ENCODE measurements at places on chromosomes 1 and 21.

GRCh38 chr1:5991381-5992025, 722 bp downstream of the NPHP4 start:
- peak; percentile 37 for DNase-seq

DNA sequence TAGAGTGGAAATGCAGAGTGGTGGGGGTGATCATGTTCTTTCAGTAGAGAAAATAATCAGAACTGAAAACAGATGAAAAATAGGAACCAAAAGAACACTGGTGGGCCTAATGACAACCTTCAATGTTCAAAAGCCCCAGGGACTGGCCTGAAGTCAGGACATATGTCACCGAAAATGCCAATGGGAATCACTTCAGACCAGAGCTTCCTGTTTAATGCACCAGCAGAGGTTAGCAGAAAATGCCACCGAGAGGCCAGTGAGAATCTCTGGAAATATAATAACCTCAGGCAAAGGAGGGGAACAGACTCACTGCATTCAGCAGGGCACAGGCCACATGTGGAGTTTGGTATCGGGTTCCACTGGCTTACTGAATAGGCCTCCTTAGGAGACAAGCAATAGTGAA, 15.9 kb upstream of the CD58 start:
- no peak for DNase-seq

DNA sequence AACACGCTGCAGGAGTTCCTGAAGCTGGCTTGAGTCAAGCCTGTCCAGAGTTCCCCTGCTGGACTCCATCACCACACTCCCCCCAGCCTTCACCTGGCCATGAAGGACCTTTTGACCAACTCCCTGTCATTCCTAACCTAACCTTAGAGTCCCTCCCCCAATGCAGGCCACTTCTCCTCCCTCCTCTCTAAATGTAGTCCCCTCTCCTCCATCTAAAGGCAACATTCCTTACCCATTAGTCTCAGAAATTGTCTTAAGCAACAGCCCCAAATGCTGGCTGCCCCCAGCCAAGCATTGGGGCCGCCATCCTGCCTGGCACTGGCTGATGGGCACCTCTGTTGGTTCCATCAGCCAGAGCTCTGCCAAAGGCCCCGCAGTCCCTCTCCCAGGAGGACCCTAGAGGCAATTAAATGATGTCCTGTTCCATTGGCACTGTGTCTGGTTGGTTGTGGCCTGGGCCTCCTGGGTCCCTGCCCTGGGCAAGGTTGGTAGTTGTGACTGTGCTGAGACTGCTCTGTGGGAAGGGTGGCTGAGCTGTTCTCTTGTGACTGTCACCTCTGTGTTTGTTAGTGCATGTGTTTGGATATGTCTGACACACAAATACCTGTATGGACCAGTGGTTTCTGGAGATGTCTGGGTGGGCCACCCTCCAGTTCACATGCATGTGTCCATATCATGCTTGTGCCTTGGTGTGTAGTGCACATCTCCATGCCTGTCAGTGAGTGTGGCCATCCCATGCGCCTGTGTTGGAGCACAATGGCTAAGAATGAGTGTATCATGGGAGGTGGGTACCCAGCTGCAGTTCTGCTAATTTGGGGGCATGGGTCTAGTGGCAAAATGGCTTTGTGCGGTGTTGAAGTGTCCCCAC, 1.4 kb downstream of the SH3BGRL3 start:
- DNase-seq = no peak

DNA sequence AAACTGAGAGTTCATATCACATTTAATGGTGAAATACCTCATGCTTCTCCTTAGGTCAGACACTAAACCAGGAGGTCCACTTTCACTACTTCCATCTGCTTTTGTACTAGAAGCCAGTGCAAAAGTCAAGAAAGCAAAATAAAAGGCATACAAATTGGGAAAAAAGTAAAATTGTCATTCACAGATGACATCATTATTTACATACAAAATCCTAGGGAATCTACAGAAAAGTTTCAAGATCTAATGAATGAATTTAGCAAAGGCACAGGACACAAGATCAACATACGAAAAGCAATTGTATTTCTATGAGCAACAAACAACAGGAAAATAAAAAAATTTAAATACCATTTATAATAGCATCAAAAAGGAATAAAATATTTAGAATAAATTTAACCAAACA, 41.5 kb downstream of the LYST start:
- no peak for DNase-seq

GRCh38 chr1:149899460-149900284, at the start of gene BOLA1:
TSS of gene BOLA1 (plus strand) at chr1:149899568. CDS start at chr1:149900060, 492 bp downstream.
- peak; percentile 76 for DNase-seq

DNA sequence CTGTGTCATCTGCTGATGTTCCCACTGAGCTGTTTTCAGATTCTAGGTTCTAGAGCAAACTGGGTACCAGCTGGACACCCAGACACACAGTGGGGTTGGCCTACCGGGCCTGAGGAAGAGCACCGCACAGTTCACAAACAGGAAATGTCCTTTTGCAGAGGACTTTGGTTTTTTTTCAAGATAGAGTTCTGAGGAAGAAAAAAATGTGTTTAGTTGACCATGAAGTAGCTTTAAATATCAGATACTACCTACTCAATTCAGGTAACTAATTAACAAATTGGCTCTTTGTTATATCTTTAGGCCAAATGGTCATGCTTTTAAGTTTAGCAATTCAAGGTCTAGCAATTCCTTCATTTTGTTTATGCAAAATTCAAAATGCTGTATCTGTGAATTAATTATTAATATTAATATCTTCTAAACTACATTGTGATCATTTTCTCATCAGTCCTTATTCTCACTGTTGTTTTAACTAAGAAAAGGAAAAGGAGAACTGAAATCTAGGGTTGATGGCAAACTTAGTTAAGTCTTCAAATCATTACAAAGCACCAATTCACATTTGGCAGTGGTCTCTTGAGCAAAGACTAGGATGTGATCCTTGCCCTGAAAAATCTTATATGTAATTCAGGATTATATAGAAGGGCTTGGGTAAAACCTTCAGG, 17.2 kb upstream of the NCF2 start:
- DNase-seq = no peak

DNA sequence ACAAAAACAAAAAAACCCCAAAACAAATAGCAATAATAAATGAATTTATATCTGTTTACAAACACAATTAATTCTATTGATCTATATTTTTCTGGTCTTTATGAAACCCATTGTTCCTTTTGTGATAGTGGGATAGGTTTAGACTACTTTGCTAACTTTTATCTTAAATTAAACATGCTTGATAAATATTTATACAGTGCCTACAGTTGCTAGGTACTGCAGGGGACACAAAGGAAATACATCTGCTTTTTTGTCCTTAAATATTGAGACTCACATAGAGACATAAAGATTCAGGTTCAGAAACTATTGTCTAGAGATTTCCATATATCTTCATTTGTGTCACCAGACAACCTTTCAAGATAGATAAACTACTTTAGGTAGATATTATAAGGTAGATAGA, 8.5 kb upstream of the DNAH14 start:
- DNase-seq = no peak

- peak; percentile 74 for DNase-seq
These were observed 19.2 kb upstream of the PEF1 start for GRCh38 chr1:31663622-31664452.

- no peak for DNase-seq
These were observed 138.4 kb downstream of the GLIS1 start for GRCh38 chr1:53600561-53600960.

DNA sequence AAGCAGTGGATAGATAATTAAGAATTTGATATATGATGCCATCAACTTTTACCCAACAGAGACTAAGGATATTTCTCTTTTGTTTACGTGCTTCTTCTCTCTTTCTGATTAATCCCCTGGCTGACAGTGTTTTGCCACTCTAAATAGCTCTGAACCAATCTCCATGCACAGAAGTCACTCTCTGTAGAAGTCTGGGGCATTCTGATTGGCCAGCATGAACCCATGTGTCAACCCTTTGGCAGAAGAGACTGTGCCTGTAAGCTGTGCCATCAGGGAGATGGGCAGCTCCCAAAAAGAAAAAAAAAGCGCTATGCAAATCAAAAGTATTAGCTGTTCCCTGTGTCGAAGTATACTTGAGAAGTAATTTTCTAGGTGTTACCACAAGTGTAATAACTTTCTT, 34.1 kb upstream of the NRIP1 start:
- DNase-seq = no peak

- no peak for DNase-seq
These were observed 143.2 kb downstream of the RASAL2 start for GRCh38 chr1:178237121-178237520.

DNA sequence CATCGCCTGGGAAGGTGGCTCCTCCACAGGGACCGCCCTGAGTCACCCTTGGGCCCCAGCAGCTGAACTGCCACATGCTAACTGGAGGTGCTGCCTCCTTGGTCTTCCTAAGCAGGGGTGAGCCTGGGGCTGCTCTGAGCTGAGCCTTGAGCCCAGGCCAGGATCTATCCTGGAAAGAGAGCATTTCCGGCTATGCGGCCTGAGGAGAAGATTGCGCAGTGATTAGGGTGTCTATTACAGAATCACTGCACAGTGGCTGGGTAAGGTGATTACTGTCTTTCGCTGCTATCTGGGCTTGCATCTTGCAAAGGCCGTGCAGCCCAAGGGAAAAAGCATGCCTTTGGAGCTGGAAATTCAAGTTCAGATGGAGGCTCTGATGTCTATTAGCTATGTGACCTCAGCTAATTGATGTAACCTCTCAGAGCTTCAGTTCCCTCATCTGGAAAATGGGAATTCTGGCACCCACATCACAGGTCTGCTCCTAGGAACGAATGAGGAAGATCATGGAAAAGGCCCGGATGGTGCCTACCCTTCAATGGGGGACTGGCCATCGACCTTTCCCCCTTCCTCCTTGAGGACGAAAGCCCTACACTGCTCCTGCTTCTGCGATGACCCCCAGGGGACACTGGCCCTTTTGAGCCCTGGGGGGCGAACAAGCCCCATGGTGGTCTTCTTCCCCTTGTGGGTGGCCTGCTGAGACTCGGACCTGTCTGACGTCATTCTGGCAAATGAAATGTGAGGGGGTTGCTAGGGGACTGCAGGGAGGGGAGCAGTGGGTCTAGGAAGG, 38.0 kb downstream of the GPR161 start:
- no peak for DNase-seq

DNA sequence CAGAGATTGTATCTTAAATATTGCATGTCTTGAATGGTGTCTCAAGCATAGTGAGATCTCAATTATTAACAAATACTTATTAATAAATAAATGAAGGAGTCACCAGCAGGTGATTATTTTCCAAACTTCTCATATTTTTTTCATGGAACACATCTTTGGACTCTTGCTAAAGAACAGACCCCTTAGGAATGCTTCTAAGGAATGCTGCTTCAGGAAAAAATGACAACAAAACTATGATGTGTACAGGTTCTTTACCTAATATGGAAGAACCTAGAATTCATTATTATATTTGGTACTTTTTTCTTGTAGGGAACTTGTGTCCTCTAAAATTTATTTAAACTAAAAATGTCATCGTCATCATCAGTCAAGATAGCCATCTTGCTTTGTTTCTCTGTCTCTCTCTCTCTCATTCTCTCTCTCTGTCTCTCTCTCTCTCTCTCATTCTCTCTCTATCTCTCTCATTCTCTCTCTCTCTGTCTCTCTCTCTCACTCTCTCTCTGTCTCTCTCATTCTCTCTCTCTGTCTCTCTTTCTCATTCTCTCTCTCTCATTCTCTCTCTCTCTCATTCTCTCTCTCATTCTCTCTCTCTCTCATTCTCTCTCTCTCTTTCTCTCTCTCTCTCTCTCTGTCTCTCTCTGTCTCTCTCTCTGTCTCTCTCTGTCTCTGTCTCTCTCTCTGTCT, 63.0 kb upstream of the ETS2 start:
- DNase-seq = no peak

- DNase-seq = no peak
These were observed 27.9 kb downstream of the DOP1B start for GRCh38 chr21:36184545-36184944.

- DNase-seq = no peak
These were observed 26.2 kb downstream of the HYI start for GRCh38 chr1:43427524-43427923.

DNA sequence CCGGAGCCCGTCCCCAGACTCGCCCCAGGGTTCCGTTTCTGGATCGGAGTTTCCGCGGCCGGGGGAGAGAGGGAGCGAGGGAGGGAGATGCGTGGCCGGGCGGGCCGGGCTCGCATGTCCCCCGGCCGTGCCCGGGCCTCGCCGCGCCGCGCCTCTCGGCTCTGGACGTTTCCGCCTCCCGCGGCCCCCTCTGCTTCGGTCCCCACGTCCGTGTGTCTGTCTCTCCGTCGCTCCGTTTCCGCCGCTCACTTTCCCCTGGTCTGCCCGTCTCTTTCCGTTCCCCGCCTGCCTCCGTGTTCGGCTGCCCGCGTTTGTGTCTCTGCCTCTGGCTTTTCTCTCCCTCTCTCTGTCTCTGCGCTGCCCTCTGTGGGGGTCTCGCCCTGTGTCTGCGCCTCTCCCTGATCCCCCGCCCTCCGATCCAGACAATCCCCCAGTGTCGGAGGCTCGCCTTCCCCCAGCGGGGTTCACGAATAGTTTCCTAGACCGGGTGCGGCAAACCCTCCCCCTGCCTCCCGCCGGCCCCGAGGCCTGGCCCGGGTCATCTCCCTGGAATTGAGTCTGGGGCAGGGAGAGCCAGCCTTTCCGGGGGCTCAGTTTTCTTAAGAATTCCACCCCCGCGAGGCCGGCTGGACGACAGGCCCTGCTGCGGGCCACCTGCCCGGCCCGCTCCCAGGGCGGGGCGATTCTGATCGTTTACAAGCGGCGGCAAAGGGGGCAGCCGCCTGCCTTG, 735 bp downstream of the NBL1 start:
- DNase-seq = peak; percentile 39

GRCh38 chr1:182410620-182411273, 10.3 kb upstream of the TEDDM1 start:
- no peak for DNase-seq

- no peak for DNase-seq
These were observed 42.6 kb downstream of the FAF1 start for GRCh38 chr1:50917138-50918137.

DNA sequence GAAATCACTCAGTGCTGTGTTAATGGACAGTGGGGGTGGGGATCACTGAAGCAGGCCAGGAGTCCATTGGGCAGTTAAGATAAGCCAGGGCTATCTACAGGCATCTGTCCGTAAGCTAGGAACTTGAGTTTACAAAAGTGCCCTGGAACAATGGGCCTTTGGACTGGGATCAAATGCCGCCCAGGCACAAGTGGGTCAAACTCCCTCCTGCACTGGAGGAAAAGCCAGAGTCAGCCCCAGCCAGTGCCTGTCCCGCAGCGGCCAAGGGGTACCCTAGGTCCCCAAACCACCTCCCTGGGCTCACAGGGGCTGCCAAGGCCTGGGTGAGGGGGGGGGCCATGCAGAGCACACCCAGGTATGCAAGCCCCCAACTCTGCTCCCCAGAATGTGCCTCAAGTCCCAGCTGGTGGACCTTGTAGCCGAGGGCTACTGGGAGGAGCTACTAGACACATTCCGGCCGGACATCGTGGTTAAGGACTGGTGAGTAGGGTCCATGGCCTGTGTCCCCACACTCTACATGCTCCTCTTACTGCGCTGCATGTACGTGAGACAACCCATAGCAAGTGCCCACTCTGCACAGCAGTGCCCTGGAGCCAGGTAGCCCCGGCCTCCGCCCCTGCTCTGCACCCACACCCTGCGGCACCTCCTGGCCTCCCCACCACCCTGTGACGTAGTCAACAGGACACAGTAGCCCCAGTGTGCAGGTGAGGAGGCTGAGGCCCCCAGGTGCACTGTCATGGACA, 7.7 kb downstream of the FBXO6 start:
- no peak for DNase-seq

All from stimulated activated CD4-positive, alpha-beta T cell treated with anti-CD3 and anti-CD28 coated beads, Interleukin-2, amount 100 ng/mL, for 48 hours (primary cell).